ENCODE measurements at places on chromosomes 16 and 17.

DNA sequence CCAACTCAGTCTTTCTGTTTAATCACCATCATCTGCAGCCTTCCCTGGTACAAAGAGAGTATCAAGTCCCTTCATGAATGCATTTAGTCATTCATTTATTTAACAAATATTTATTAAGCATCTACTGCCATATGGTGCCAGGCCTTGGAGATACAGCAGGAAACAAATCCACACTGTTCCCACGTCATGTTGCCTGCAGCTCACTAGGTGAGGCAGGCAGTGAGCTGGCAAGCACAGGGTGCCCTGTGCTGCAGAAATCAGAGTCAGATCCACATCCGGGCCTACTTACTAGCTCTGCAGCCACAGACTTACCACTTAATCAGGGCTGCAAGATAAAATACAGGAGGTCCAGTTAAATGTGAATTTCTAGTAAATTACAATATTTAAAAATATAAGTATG is 38.5 kb upstream of the CES5A start:
- no peak for DNase-seq

DNA sequence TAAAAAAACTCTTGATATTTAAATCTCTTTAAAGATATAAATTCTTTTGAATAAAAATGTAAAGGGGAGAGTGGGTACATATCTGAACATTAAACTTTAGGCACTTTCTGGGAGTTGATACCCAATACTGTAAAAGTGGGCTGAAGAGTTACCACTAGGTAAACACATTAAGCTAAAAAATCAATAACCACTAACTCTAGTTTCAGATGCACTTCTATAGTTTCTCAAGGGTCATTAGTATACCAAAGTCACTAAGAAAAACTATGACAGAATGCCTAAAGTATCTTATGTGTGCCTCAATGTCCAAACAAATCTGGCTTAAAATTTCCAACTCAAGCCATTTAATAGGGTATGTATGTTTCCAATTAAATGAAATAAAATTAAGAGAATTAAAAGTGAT is 13.1 kb upstream of the CFDP1 start:
- no peak for DNase-seq

GRCh38 chr16:78505544-78506366 is 406.3 kb downstream of the WWOX start:
- DNase-seq = no peak

DNA sequence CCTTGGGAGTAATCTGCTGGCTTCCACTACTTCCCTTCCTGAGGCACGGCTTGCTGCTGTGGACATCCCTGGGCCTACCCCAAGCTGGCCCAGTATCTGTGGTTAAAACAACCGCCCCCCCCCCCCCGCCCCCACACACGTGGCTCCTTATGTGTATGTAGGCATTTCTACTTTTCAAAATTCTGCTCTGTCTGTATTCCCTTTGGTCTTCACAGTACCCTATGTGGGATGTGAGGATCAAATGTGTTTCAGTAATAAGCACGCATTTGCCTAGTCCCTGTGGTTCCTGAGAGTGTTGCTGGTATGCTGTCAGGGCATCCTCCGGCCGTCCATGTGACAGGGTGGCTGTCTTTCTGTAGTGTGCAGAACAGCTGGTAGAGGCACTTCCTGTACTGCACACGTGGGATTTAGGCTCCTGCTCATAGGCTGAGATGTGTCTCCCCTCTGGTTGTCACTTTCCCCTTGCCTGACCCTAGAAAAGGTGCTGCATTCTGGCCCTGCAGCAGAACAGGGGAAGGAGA is 2.2 kb downstream of the NT5M start:
- DNase-seq = peak; percentile 23

- no peak for DNase-seq
These were observed 83.8 kb downstream of the MARF1 start for GRCh38 chr16:15559176-15559575.

GRCh38 chr17:72754513-72754912 is 338.0 kb downstream of the SLC39A11 start:
- DNase-seq = no peak

GRCh38 chr16:16014329-16015224 is 65.2 kb downstream of the ABCC1 start:
- DNase-seq = no peak

DNA sequence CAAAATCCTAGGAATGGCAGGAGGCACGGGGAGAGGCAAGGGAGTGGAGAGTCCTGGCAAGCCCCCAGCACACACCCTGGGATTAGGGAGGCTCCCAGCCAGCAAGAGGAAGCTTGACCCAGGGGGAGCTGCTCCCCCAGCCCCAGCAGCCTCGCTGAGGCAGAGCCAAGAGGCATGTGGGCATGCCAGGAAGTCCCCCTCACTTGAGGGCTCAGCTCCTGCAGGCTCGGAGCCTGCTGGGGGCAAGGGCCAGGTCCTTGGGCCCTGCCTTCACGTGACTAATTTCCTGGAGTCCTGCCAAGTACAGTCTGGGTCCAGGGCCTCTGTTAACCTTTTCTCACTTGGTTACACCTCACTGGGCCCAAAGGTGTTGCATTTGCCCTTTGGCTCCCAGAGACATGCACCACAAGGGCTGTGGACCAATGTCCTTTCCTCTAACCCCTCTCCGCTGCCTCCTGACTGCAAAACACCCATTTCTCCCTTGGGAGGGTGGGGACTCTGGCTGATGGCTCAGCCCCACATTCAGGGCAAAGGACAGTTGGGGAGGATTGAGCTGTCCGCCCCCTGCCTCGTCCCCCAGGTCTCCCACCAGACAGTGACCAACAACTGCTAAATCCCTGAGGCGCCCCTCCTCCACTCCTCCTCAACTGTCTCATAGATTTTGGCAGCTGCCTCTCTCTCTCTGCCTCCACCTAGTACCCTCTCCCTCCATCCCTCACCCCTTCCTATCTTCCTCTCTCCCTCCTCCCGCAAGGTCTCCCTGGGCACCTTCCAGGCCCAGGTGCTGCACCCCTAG is 4.4 kb upstream of the SLC47A2 start:
- DNase-seq = no peak

GRCh38 chr16:16127469-16128116 is 95.7 kb downstream of the ABCC6 start:
- DNase-seq = peak; percentile 42

DNA sequence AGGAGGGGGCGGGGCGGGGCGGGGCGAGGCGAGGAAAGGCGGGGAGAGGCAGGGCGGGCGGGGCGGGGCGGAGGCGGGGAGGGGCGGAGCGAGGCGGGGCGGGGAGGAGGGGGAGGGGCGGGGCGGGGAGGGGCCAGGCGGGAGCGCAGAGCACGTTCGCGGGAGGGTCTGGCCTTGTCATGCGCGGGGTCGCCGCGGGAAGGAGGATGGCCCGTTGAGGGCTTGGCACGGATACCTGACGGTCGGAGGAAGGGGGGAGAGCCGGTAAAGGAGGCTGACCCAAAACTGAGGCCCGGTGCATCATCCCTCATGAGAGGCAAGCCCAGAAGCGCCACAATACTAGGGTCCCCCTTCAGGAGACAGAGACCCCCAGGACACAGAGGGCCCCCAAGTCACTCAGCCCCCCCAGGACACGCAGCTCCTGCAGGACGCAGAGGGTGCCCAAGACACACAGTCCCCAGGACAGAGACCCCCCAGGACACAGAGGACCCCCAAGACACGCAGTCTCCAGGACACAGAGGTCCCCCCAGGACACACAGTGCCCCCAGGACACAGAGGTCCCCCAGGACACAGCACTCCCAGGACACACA is 593 bp upstream of the WDR45B start:
- DNase-seq = no peak

GRCh38 chr17:50944054-50944901 is 78.1 kb upstream of the TOB1 start:
- DNase-seq = peak; percentile 73

DNA sequence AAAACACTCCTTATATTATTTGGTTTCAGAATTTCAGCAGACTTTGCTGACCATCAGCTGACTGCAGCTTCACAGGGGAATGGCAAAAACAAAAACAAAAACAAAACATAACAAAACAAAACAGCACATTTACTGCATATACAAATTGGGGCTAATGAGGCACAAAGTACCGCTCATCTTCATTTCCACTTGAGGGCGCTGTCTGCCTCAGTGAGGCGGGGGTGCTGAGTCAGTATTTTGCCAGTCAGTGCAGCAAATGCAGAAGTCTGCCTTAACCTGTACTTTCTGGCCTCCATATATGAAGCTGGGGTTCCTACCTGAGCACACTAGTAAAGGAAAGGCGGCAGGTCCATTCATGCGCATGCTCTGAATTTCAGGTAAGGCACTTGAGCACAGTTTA is 13.5 kb upstream of the DYNLRB2 start:
- DNase-seq = peak; percentile 22

DNA sequence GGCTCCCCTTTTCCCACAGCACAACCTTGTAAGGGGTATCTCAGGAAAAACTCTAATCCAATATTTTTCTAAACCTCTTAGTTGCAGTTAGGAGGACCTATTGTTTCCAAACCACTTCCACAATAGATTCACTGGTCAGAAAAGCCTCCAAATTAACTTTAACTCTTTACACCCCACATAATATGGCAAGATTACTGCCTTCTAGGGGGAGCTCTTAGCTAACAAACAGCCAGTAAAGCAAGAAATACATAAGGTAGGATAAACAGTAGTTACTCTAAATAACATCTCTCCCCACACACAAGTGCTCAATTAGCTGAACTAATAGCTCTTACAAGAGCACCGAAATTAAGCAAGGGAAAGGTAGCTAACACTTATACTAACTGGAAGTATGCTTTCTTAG is 192.1 kb upstream of the KIF2B start:
- no peak for DNase-seq

- peak; percentile 41 for DNase-seq
These were observed 14.2 kb downstream of the SNX20 start for GRCh38 chr16:50666658-50667496.

DNA sequence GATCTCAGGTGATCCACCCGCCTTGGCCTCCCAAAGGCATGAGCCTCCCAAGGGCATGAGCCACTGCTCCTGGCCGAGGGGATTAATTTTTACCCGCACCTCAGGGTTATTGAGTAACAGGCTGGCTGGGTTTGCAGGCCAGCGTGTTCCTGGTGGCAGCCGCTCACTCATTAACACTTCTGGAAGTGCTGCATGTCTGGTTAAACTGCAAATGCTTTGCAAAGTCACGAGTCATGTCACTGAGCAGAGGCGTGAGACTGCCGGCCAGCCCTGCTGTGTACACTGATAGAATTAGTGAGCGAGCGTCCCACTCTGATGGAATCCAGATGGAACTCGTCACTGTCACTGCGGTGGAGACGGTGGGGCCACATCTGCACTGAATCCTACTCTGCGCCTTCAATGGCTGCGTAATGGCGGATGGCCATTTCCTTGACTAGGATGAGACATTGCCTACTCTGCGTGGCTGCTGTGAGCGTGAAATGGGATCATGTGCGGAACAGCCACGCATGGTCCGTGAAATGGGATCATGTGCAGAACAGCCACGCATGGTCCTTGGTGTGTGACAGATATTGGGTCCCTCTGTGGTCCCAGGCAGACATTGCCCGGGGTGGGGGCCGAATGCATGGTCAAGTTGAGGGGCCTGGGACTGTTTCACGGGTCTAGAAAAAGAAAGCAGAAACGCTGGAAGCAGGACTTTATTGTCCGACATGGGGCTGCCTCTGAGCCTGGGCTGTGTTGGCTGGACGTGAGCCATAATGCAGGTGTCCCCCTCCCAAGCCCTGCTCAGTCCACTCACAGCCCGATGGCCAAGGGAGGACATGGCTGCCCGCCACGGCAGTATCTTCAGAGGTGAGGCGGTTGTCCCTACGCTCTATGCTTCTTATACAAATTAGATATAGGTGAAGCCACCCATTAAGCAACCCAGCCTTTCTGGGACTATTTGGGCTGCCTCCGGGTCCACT is 740 bp upstream of the SLC5A10 start:
- DNase-seq = no peak

DNA sequence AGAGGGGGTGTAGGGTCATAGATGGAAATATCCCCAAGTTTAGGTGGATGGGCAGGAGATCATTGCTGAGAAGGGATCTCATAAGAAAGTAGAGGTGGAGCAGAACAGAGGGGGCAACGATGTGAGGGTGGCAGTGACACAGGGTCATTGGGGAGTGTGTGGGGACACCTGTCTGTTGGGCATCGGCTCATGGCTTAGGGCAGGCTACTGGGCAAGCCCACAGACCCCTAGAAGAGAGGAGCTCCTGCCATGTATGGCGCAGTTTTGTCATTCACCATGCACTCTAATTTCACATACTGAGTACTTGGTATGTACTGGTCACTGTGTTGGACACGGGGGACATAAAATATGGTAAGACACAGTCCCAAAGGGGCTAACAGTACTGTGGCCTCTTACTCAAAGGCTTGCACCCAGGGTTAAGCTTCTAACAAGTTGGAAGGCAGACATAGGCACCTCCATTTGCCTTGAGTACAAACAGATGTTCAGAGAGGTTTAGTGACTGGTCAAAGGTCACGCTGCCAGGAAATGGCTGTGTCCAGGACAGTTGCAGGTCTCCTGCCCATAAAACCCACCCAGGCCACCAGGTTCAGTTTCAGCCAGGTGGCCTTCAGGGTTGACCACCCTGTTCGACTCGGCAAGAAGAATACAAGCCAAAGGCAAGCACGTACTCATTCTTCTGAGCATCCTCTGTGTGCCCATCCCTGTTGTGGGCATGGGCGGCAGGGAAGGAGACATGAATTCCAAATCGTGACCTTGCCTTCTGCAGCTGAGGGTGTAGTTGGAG is 580.2 kb downstream of the KCNJ18 start:
- DNase-seq = no peak

GRCh38 chr16:85563515-85564276 is 49.4 kb upstream of the GSE1 start:
- DNase-seq = no peak

DNA sequence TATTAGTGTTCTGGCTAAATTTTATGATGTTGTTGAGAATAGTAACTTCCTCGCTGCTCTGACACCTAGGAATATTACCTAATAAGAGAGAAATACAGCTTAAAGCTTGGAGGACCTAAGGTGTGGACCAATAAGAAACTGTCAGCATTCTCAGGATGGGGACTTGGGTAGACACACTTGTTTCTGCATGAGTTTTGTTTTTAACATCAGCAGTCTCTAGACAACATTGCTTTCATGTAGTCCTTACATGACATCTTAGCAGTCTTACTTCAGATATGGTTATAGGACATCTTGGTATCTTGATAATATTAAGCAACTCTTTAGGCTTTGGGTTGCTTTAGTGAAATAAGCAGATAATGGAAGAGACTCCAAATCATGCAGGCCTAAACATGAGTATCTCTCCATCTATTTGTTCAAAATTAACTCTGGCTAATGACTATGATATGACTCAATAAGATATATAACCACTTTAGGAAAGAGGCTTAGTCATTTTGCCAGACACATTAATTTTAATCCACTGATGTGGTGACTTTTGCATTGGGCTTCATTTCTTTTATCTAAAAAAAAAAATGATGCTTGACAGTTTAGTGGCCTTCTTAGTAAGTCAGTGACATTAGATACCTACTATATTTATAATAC is 84.5 kb downstream of the WNT3 start:
- DNase-seq = no peak

Measured in stimulated activated naive CD4-positive, alpha-beta T cell treated with Interleukin-2 at 50 U/mL for 16 hours (primary cell).